ENCODE measurements at places on chromosomes 4 and X.
A peak's percentile ranks its signal among the peaks of the same experiment; 100 is the strongest.

GRCh38 chrX:10397349-10397748 lies 223.0 kb downstream of the MID1 start:
- DNase-seq: no peak

GRCh38 chr4:89447543-89447942 lies 139.9 kb upstream of the GPRIN3 start:
- DNase-seq: no peak

GRCh38 chr4:74217365-74217764 lies 59.4 kb downstream of the MTHFD2L start:
- peak; percentile 63 for DNase-seq

DNA sequence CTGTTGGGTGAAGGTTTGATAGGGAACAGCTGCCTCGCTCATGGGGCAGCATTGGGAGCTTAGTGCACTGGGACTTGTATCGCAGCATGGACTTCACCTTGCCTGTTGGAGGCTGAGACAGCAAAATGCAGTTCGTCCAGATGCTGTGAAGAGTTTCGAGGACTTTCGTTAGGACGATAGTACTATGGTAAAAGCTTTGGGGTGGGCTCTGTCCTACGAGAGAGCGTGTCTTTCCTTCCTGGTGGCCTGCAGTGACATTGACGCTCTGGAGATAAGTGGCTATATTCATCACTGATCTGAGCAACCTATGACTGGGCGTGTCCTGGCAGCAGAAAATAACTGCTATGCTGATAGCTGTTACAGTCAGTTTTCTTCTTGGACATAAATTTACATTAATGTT lies 44.8 kb downstream of the ARHGAP10 start:
- no peak for DNase-seq

- DNase-seq: peak; percentile 33
Measured at GRCh38 chr4:156710365-156711192, 261.0 kb downstream of the PDGFC start.

GRCh38 chr4:169689681-169690080 lies 68.1 kb downstream of the HPF1 start:
- DNase-seq: no peak

GRCh38 chrX:47380268-47380667 lies 9.9 kb downstream of the ZNF157 start:
- DNase-seq: no peak

DNA sequence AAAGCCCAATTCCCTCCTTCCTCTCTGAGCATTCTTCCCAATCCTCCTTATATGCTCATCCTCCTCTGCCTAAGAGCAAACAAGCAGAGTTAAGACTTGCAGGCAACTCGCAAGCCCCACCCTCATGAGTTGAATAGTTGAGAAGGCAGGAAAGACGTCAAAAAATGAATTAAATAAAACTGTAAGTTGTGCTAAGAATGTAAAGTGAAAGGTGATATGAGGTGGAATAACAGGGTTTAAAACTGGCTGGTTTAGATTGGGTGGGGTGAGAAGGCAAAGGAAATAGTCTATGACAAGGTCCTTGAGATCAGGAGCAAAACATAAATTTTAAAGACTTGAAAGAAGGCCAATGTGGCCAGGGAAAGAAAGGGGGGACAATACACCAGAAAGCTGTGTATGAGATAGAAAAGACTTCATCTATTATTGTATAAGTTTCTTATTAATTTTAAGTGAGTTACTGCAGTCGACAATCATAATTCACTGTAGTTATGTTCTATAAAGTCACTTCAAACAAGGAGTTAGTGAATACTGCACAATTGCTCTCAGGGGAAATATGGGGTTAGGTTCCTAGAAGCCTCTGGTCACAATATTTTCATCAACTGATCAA lies 124.9 kb downstream of the RELL1 start:
- no peak for DNase-seq

GRCh38 chr4:174358410-174358809 lies 74.7 kb downstream of the CEP44 start:
- DNase-seq: no peak

GRCh38 chrX:9537781-9538180 lies 72.9 kb downstream of the TBL1X start:
- no peak for DNase-seq

- DNase-seq: no peak
Measured at GRCh38 chr4:79700356-79700755, 292.3 kb upstream of the GK2 start.

DNA sequence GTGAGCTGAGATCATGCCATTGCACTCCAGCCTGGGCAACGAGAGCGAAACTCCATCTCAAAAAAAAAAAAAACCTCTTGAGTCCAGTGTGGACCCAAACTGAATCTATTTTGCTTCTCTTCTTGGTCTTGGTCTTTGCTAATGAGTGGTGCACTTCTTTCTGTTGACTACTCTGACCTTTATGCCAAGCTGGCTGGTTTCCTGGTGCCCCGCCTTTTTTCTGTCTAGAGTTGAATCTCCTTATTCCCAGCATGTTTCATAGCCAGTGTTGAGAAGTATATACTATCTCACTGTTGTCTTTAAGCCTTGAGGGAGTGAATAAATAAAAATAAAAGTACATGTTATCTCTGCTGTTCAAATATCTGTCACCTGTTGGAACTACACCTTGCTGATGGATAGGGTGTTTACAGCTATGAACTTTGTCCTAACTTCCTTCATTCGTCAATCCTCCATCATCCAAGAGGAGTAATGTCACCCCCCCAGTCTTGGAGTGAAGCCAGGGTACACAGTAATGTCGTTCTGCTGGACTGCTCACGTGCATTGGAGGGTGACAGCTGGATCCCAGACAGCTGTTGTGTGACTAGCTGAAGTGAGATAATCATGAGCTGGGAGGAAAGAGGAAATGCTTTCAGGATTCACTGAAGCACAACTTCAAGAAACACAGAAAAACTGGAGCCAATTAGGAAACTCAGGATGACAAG lies 99.3 kb upstream of the PRKG2 start:
- DNase-seq: peak; percentile 60

DNA sequence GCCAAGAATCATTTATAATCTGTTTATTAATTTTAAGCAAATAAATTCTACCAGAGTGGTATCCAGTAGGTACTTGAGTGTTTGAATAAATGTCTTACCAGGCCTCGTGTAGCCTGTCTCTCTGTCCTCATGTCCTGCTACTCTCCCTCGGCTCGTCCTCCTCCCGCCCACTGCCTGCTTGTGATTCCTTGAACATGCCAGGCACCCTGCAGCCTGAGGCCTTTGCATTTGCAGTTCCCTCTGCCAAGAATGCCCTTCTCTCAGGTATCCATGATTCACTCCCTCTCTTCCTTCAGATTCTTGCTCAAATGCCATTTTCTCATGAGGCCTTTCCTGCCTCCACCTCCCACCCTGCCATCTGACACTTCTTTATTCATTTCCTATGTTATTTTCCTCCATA lies 209.7 kb upstream of the PRPS2 start:
- DNase-seq: no peak

- DNase-seq: no peak
Measured at GRCh38 chrX:131704136-131704695, 160.3 kb downstream of the OR13H1 start.

DNA sequence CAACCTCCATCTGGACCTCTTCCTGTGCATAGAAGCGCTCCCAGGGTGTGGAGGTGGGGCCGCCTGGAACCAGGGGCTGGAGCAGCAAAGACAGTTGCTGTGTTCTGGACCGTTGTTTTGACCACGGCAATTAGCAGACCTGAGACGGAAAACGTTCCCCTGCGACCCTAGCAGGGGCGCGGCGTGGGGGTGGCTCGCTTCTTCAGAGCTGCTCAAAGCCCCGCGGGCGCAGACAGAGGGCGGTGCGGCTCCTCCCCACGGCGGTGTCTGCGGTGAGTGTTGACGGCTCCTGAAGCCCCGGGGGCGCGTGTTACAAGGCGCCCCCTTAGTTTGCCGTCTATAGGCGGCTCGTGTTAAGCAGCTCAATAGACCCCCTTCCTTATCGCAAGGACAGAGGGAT lies 79.2 kb downstream of the TRIML1 start:
- no peak for DNase-seq
